ENCODE measurements at places on chromosomes 11 and 22. TPM values are rescaled to one million over a fixed set of nuclear protein-coding genes. Genes with fewer than 3 reads are reported as not detected.

The PATE4 gene
- not detected for polyA plus RNA-seq

DNA sequence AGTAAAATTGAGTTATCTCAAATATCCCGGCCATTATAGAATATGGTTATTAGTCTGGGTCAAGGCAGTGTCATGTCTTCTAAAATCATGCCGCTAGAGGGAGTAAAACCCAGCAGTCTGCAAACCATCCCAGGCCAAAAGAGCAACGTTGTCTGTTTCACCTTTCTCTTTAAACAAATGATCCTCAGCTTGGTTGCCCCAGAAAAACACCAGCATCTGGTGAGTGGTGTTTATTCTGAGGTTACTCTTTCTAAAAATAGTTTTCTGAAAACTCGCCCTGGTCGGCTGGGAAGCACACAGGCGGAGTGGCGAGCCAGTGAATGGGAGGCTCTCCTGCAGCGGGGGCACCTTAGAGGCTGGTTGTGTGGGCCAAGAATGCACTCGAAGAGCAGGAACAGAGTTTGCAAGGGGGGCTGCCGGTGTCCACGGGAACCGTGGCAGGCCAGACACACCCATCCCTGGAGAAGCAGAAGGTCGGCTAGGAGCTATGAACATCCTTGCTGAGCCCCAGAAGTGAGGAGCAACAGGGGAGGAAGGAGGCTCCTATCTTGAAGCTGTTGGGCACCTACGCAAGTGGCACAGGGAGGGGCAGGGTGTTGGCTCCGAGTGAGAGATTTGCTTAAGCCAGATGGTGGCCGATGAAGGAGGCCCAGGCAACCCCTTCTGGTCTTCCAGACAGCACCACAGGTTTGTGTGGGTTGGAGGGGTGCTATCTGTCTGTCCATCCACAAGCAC is 297.1 kb downstream of the ETS1 start:
- DNase-seq, result peak; percentile 78

The NTM gene
- polyA plus RNA-seq, result 9.6 TPM

The CHRNA10 gene
- polyA plus RNA-seq, result not detected

- DNase-seq, result peak; percentile 19
Observed at GRCh38 chr22:17797721-17798559, 23.7 kb upstream of the BID start.

DNA sequence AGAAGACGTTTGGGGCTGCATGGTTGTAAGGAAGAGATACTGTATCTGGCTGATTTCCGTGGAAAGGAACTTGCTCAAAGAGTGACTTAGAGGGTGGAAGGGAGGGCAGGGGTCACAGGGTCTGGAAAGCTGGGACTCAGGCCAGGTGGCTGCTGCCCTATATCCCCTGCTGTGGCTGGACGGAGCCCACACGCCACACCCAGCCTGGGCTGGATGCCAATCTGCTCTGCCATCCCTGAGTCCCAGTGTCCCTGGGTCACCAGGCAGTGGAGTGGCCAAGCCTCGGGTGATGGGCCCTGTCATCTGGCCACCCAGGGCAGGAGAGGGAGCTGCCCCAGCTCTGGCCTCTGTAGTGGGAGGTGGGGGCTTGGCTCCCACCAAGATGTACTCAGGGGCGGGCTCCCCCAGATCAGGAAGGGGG is 26.5 kb upstream of the KRTAP5-7 start:
- DNase-seq, result no peak

All from muscle of arm (tissue), 14 donors.